Panc1 (cell line): ENCODE measurements at places on chromosomes 6 and 20. TPM values are rescaled to one million over a fixed set of nuclear protein-coding genes. Genes with fewer than 3 reads are reported as not detected.

DNA sequence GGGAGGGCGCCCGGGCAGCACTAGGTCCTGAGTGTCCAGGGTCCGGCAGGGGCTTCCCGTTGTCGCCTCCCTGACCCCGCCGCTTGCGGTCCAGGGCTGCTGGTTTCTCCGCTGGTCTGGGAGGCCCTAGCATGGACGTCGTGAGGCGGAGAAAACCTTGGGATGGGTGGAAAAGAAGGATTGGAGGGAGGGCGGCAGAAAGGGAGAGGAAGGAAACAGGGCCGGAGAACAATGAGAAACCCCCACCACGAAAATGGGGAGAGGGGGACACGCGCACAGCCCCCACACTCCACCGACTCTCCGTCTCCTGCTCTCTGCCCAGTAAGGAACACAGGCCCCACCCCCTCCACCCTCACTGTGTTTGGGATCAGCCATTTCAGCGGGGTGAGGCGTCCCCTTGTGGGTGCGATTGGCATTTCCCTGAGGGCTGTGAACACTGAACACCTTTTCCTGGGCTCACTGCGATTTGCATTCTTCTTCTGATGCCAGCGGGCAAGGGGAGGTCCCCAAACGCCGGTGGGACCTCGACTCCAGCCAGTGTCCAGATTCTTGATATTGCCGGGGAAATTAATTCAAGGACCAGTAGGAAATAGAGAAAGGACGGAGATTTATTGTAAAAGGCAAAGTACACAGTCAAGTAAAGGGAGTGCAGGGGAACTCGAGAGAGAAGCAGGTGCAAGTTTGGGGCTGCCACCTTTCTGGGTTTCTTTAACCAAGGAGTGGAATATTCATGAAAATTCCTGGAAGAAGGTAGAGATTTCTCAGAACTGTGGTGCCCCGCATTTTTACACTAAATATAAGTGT lies 3.3 kb upstream of the RAET1G start:
- 0 out of 2 replicates have a peak, but pooled peaks cover 3% of the 10 kb centered on the region for H3K4me1 ChIP-seq
- peak; percentile 56 for DNase-seq
- H3K27ac ChIP-seq: peak overlapping the region; percentile 70
- H3K36me3 ChIP-seq: no peaks in the 10 kb centered on the region

- no peaks in the 10 kb centered on the region for H3K27me3 ChIP-seq
- no peak overlapping the region for H3K27ac ChIP-seq
- no peak overlapping the region for H3K4me3 ChIP-seq
- no peak for DNase-seq
- peaks cover 43% of the 10 kb centered on the region for H3K36me3 ChIP-seq
These were observed 48.8 kb downstream of the TM9SF4 start for GRCh38 chr20:32158351-32158750.

DNA sequence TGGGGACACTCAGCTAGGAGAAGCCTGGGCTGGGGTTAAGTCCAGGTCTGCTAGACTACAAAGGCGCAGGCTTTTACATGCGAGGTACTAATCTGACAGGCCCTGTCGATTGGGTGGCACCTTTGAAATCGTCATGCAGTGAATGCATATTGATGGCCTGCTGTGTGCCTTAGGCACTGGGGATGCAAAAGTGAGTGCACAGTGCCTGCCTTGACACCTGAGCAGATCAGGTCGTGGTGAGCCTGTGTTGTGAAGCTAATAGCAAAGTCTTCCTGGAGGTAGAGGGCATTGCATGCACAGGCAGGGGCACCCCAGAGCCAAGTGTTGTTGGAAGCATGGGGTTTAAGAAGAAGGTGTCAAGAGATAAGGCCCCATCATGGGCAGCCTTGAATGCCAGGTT lies 16.9 kb downstream of the LRRC1 start:
- H3K27me3 ChIP-seq: no peaks in the 10 kb centered on the region
- H3K36me3 ChIP-seq: no peaks in the 10 kb centered on the region
- DNase-seq: no peak
- H3K4me1 ChIP-seq: 0 out of 2 replicates have a peak, but pooled peaks cover 7% of the 10 kb centered on the region

GRCh38 chr20:49603209-49603627 lies 35.3 kb upstream of the PTGIS start:
- no peak for DNase-seq
- no peak overlapping the region for H3K4me3 ChIP-seq
- H3K36me3 ChIP-seq: no peaks in the 10 kb centered on the region

- DNase-seq: no peak
- H3K27me3 ChIP-seq: no peaks in the 10 kb centered on the region
- no peak overlapping the region for H3K4me3 ChIP-seq
- H3K27ac ChIP-seq: no peak overlapping the region
- H3K4me1 ChIP-seq: no peaks in the 10 kb centered on the region
These were observed 68.9 kb downstream of the MAN1A1 start for GRCh38 chr6:119280668-119281067.

GRCh38 chr6:119501798-119502483 lies 152.4 kb upstream of the MAN1A1 start:
- H3K27me3 ChIP-seq: no peaks in the 10 kb centered on the region
- no peak for DNase-seq
- no peaks in the 10 kb centered on the region for H3K4me1 ChIP-seq
- no peak overlapping the region for H3K27ac ChIP-seq
- no peak overlapping the region for H3K4me3 ChIP-seq

DNA sequence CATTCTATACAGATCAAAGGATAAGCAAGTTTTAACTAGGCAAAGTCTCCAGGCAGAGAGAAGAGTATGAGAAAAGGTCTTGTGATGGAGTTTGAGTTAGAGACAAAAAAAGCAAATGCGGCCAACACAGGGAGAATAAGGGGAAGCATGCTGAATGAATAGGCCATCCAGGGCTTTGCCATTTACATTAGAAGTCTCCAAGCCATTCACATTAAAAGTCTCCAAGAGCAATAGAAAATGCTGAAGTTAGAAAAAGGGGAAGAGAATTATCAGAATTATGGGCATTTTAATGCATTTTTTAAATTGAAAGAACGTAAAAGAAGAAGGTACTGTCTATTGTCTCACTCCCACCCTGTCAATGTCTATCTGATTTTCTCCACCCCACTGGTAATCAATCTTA lies 49.4 kb downstream of the PDSS2 start:
- H3K4me1 ChIP-seq: no peaks in the 10 kb centered on the region
- H3K36me3 ChIP-seq: no peaks in the 10 kb centered on the region
- H3K27me3 ChIP-seq: no peaks in the 10 kb centered on the region
- H3K4me3 ChIP-seq: no peak overlapping the region
- no peak for DNase-seq

GRCh38 chr6:43714311-43715055 lies 26.9 kb upstream of the MRPS18A start:
- H3K27me3 ChIP-seq: no peaks in the 10 kb centered on the region
- H3K27ac ChIP-seq: no peak overlapping the region
- H3K4me1 ChIP-seq: no peaks in the 10 kb centered on the region
- H3K36me3 ChIP-seq: no peaks in the 10 kb centered on the region

DNA sequence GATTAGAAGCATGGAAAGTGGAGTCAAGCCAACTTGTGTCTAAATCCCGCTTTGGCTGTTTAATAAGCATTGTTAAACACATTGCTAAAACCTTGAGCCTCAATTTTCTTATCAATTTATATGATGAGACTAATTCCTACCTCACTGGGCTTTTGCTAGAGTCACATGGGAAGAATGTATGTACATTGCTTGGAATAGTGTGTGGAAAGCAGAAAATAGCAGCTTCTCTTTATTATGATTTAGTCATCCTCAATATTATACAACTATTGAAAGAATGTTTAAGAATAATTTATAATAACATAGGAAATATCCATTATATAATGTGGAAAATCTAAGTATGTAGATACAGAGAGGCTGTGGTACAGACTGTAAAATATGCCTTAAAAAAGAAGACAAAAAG lies 313.0 kb upstream of the CDYL start:
- DNase-seq: no peak
- H3K4me3 ChIP-seq: no peak overlapping the region
- no peaks in the 10 kb centered on the region for H3K36me3 ChIP-seq
- 0 out of 2 replicates have a peak, but pooled peaks cover 4% of the 10 kb centered on the region for H3K4me1 ChIP-seq

- no peak overlapping the region for H3K4me3 ChIP-seq
- no peaks in the 10 kb centered on the region for H3K27me3 ChIP-seq
- H3K27ac ChIP-seq: no peak overlapping the region
- peaks cover 10% of the 10 kb centered on the region; the same call in 1 of the 2 replicates for H3K4me1 ChIP-seq
These were observed 119.4 kb downstream of the NCOA3 start for GRCh38 chr20:47620808-47621805.

DNA sequence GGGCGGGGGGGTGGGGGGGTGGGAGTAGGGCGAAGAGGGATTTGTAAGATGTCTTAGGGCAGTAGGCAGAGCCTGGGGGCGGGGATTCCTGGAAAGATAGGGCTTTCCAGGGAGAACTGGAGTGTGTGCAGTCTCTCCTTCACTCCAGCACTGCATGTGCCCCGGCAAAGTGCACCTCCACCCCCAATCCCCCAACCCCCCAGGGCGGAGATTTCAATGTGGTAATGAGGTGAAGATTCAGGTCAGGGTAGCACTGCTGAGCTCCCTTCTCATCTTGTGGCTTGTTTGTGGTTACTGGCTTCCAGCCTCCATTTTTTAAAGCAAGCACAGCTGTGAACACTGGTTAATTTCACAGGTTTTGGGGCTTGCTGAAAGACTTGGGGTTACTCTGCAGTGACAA lies 5.9 kb downstream of the TMEM239 start:
- H3K27ac ChIP-seq: no peak overlapping the region
- DNase-seq: no peak
- peaks cover 7% of the 10 kb centered on the region; the same call in 1 of the 2 replicates for H3K27me3 ChIP-seq

DNA sequence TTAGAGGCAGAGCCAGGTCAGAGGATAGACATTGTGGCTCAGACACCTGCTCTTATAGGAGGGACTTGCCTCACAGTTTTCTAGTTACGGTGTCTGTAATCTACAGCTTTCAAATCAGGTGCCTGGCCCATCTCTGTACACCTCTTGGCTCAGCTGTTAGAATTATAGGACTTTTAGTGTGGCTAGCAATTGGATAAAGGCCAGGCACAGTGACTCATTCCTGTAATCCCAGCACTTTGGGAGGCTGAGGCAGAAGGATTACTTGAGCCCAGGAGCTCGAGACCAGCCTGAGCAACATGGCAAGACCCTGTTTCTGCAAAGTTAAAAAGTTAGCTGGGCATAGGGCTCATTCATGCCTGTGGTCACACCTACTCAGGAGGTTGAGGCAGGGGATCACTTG lies 20.0 kb downstream of the BRPF3 start:
- H3K4me3 ChIP-seq: no peak overlapping the region
- DNase-seq: no peak
- no peak overlapping the region for H3K27ac ChIP-seq
- H3K36me3 ChIP-seq: peaks cover 31% of the 10 kb centered on the region
- H3K4me1 ChIP-seq: no peaks in the 10 kb centered on the region

GRCh38 chr6:63975699-63976098 lies 340.1 kb downstream of the PHF3 start:
- H3K27me3 ChIP-seq: no peaks in the 10 kb centered on the region

DNA sequence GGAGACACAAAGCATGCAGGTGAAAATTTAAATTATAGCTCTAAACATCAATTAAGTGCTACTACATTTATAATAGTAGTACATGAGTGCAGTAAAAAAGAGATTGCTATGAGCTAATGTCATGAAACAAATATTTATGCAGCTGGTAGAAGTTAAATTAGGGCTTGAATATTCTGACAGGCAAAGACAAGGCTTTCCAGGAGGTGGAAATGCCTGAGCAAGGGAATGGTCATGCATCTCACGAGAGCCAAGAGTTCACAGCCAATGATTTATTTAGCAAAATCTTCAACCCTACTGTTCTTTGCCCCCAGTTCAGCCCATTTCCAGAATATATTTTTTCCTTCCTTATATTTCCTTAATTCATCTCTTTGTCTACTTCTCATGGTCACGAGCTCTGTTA lies 128.9 kb downstream of the HIVEP2 start:
- no peak for DNase-seq
- H3K4me1 ChIP-seq: peaks cover 14% of the 10 kb centered on the region
- H3K27me3 ChIP-seq: no peaks in the 10 kb centered on the region
- no peak overlapping the region for H3K27ac ChIP-seq

GRCh38 chr6:71855406-71855805 lies 30.9 kb upstream of the RIMS1 start:
- DNase-seq: no peak
- no peaks in the 10 kb centered on the region for H3K27me3 ChIP-seq
- H3K27ac ChIP-seq: no peak overlapping the region

DNA sequence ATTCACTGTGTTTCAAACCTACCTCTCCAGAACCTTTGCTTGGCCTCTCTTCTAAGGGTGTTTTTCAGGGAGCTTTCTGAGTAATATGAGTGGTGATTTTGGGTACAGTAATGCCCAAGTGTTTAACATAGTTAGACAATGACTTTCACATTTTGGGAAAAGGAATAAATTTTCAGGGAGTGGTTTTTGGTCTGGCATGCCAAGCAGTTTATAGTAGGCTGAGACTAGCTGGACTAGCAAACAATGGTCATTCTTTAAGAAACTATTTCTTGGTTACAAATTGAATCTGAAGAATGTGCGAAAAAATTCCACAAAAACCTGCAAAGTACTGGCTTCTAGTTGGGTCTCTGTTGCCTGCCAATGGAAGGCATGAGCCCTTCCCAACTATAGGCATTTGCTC lies 15.4 kb downstream of the FNDC1 start:
- no peaks in the 10 kb centered on the region for H3K4me1 ChIP-seq
- no peaks in the 10 kb centered on the region for H3K36me3 ChIP-seq
- DNase-seq: no peak
- peaks cover 2% of the 10 kb centered on the region; the same call in 1 of the 2 replicates for H3K27me3 ChIP-seq

DNA sequence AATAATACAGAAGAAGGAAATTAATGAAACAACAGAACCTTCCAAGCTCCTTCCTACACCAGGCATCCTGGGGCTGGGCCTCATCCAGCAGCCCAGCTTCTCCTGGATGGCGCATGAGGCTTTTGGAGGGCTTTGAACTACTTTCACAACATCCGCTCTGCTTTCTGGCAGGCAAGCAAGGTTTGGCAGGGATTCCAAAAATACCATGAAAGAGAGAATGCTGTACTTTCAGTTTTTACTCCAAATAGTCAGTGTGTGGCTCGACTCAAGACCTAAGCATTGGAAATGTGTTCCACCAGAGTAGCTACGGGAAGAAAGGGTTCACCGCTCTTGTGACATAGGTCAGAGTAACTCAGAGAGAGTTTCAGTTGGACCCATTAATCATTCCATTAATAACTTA lies 125.4 kb downstream of the OPRM1 start:
- DNase-seq: no peak
- no peaks in the 10 kb centered on the region for H3K36me3 ChIP-seq
- H3K4me3 ChIP-seq: no peak overlapping the region
- H3K27ac ChIP-seq: no peak overlapping the region

DNA sequence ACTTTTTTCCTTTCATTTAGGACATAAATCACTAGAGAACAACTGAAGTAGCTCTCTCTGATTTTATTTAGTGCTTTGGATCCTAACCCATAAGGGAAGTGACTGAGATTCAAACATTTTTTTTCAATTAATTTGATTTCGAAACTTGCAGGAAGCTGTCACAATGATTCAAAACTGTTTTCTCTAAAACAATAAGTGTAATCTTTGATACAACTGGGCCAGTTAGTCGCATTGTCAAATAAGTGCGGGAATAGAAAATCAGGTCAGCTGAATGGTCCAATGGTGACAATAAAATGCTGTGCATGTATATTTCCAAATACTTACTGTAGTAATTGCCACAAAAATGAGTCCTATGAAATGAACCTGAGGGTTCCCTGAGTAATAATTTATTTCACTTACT lies 930.8 kb downstream of the TFAP2A start:
- DNase-seq: no peak
- H3K27ac ChIP-seq: peak overlapping the region; percentile 98
- peaks cover 27% of the 10 kb centered on the region for H3K4me1 ChIP-seq

The BLOC1S5 gene
- total RNA-seq: 11.8 TPM

The KIF25 gene
- 0.44 TPM for total RNA-seq

The C6orf118 gene
- total RNA-seq: not detected

The BANF2 gene
- total RNA-seq: not detected

The HCRTR2 gene
- total RNA-seq: not detected

The ECT2L gene
- not detected for total RNA-seq

The PI16 gene
- not detected for total RNA-seq

The DPPA5 gene
- total RNA-seq: not detected

The GDAP1L1 gene
- total RNA-seq: not detected

The CST3 gene
- 158 TPM for total RNA-seq

The ADGRB3 gene
- 0.10 TPM for total RNA-seq

The TINAG gene
- total RNA-seq: not detected
